Esophagus muscularis mucosa (tissue), 4 donors: ENCODE measurements at places on chromosomes 11 and 22. TPM values are rescaled to one million over a fixed set of nuclear protein-coding genes. Genes with fewer than 3 reads are reported as not detected.

DNA sequence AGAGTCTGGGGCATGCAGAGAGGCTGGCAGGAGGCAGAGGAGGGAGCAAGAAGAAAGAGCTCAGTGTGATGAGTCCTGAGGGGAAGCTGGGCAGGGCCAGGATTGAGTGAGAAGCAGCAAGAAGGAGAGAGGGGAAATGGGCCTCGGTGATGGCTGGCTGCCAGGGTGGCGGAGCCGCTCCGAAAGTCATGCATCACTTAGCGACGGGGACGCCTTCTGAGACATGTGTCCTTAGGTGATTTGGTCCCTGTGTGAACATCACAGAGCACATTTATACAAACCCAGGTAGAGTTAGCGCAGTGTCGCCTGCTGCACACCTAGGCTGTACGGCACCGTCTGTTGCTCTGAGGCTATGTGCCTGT lies 15.1 kb downstream of the TBC1D22A start:
- no peak for DNase-seq

DNA sequence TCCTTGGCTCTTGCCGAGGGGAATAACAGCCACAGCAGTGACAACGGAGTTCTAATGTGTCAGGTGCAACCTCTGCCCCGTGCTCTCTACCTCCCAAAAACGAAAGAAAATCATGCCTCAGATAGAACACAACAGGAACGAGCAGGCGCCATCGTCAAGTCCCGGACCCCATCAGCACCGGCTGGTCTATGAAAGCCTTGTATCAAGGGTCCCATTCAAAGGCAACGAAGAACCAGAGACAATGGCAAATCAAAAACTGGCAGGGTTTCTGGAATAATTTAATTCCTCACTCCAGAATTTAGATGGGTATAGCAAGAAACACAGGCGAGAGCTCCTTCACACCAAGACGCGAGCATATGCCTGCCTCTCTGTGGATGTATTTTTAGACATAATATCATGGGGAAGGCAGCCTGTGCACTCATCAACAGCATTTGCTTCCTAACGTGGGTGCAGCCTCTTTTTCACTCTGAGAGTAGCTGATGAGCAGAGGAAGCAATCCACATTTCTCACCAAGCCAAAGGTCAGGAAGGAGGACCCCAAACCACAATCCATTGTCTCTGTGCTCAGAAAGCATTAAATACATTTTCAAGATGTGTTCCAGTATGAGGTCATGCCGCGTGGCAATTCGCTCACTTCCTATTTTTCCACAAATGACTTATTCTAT lies 193.4 kb upstream of the BLID start:
- no peak for DNase-seq

Gene OMP
- total RNA-seq = not detected

Gene C1QTNF4
- total RNA-seq = 2.2 TPM

GRCh38 chr11:118060081-118060661 lies 16.7 kb upstream of the TMPRSS4 start:
- DNase-seq = no peak

Gene DENND6B
- total RNA-seq = 3.8 TPM

Gene MAPK8IP1
- total RNA-seq = 14.7 TPM

DNA sequence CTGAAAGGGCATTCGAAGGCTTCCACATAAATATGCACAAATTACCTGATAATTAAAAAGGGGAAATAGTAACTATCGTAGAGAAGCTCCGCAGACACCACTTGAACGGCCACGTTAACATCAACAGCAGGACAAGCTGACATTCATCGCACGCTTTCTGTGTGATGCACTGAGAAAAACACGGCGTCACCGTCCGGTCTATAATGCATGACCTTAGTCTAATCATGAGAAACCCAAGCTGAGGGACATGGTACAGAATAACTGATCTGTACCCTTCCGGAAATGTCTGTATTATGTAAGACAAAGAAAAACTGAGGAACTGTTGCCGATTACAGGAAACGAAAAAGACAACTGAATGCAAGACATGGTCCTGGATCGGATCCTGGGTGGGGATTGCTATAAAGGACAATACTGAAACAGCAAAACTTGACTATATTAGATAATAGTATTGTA lies 678 bp upstream of the RANGAP1 start:
- no peak for DNase-seq

Gene CCDC87
- total RNA-seq = 0.17 TPM
